ENCODE measurements at places on chromosomes 16 and 17. TPM values are rescaled to one million over a fixed set of nuclear protein-coding genes. Genes with fewer than 3 reads are reported as not detected.
A peak's percentile ranks its signal among the peaks of the same experiment; 100 is the strongest.

DNA sequence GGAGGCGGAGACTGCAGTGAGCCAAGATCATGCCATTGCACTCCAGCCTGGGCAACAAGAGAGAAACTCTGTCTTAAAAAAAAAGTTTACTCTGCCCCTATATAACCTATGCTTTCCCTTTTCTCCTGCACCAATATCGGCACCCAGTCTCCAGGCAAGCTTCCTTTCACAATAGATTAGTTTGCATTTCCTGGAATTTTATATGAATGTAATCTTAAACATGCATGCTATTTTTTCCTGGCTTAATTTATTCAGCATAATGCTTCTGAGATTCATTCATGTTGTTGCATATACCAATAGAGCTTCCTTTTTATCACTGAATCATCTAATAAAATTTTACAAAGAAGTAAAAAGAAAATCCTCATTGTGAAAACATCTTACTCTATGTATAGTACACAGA lies 59.4 kb downstream of the USP32 start:
- no peak overlapping the region for H3K27ac ChIP-seq
- no peaks in the 10 kb centered on the region for H3K36me3 ChIP-seq
- H3K4me3 ChIP-seq, result no peak overlapping the region
- no peaks in the 10 kb centered on the region for H3K27me3 ChIP-seq

GRCh38 chr17:72419866-72420774 lies 299.3 kb downstream of the SOX9 start:
- no peak overlapping the region for H3K27ac ChIP-seq
- no peaks in the 10 kb centered on the region for H3K36me3 ChIP-seq
- H3K4me1 ChIP-seq, result no peaks in the 10 kb centered on the region
- H3K4me3 ChIP-seq, result no peak overlapping the region

DNA sequence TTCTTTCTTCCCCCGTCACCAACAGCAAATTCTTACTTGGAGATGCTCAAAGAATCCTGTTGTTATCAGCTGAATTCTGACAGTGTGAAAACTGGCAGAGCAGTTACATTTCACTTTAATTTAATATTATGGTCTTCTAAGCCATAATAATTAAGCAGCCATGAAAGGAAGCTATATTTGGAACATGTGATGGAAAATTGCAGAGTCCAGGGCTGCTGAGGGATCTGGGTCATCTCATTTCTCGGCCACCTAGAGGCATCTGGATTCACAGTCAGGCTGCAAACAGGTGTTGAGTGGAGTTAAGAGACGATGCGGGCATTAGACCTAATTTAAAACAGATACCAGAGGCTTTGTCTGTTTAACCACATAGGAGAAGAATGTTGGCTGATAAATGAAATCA lies 38.4 kb downstream of the CHD9NB start:
- H3K27ac ChIP-seq, result no peak overlapping the region
- no peaks in the 10 kb centered on the region for H3K36me3 ChIP-seq
- no peaks in the 10 kb centered on the region for H3K27me3 ChIP-seq
- DNase-seq, result no peak
- no peaks in the 10 kb centered on the region for H3K4me1 ChIP-seq

The FBXW10 gene
- not detected for total RNA-seq

DNA sequence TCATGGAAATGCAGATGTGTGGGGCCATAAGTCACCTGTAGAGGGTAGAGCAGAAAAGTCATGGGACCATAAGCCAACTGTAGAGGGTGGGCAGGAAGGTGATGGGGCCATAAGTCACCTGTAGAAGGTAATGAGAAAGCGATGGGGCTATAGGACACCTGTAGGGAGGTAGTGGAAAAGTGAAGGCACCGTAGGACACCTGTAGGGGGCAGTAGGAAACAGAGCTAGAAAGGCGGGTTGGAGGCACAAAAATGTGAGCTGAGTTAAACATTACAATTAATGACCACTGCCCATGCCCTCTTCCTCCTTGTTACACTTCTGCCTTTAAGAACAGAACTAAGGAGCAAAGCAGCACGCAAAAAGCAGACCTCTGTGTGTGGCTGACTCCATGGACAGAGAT lies 150.1 kb downstream of the SHISA6 start:
- H3K27me3 ChIP-seq, result no peaks in the 10 kb centered on the region
- DNase-seq, result no peak
- no peak overlapping the region for H3K27ac ChIP-seq
- no peaks in the 10 kb centered on the region for H3K36me3 ChIP-seq

The KCNH6 gene
- total RNA-seq, result not detected

DNA sequence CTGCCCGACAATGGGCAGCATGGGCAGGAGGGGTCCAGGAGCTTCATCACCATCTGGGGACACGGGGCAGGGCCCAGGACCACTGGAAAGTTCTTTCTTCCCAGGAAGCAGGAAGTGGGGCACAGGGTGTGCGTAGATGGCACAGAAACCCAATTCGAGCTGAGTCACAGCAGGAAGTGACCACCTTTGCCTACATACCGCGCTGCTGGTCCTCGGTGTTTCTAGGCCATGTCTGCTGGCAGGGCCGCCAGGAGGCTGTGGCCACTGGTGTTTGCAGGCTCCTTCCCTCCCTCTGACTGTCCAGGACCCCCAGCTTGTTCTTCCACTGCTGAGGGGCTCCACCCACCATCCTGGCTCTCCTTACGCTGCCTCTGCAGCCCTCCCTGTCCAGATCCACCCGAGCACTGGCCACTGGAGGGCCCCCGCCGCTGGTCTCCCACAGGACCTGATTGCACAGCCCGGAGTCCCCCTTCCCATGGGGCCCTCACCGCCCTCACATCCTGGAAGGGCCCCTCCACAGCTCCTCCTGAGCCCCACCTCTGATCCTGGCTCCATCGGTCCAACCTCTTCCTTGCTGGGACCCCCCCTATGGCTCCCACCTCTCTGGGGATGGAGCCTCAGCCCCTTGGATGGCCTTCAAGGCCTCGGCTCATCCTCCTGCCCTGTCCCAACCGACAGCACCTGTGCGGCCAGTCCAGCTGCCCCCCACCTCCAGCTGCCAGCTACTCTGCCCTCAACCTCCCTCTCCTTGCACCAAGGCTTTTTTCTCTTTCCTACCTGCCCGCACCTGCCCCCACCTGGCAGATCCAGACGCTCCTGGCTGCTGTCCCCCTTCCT lies 14.5 kb upstream of the RASD1 start:
- H3K27me3 ChIP-seq, result no peaks in the 10 kb centered on the region
- DNase-seq, result no peak
- H3K4me1 ChIP-seq, result no peaks in the 10 kb centered on the region
- H3K36me3 ChIP-seq, result no peaks in the 10 kb centered on the region
- H3K27ac ChIP-seq, result no peak overlapping the region

GRCh38 chr16:268141-269053 lies 7.3 kb downstream of the RGS11 start:
- no peak overlapping the region for H3K4me3 ChIP-seq
- H3K27me3 ChIP-seq, result no peaks in the 10 kb centered on the region
- H3K4me1 ChIP-seq, result no peaks in the 10 kb centered on the region

DNA sequence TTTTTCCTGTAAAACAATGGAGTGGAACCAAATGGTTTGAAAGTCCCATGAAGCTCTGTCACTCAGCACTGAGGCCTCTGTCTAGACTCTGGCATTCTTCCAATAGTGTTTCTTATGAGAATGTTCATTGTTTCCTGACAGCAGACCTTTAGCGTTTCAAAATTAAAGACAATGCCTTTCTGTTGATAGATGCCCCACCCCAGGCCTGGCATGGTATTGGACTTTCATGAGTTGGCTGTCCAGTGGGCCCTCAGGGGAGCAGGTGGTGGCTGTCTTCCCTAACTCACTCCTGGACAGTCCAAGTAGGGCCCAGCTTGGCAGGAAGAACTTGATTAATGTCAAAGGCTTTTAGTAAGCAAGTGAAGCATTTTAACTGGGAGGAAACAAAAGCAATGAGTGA lies 186.5 kb upstream of the CCL2 start:
- H3K4me1 ChIP-seq, result no peaks in the 10 kb centered on the region
- no peak overlapping the region for H3K4me3 ChIP-seq
- H3K27ac ChIP-seq, result no peak overlapping the region
- H3K27me3 ChIP-seq, result no peaks in the 10 kb centered on the region
- no peaks in the 10 kb centered on the region for H3K36me3 ChIP-seq

DNA sequence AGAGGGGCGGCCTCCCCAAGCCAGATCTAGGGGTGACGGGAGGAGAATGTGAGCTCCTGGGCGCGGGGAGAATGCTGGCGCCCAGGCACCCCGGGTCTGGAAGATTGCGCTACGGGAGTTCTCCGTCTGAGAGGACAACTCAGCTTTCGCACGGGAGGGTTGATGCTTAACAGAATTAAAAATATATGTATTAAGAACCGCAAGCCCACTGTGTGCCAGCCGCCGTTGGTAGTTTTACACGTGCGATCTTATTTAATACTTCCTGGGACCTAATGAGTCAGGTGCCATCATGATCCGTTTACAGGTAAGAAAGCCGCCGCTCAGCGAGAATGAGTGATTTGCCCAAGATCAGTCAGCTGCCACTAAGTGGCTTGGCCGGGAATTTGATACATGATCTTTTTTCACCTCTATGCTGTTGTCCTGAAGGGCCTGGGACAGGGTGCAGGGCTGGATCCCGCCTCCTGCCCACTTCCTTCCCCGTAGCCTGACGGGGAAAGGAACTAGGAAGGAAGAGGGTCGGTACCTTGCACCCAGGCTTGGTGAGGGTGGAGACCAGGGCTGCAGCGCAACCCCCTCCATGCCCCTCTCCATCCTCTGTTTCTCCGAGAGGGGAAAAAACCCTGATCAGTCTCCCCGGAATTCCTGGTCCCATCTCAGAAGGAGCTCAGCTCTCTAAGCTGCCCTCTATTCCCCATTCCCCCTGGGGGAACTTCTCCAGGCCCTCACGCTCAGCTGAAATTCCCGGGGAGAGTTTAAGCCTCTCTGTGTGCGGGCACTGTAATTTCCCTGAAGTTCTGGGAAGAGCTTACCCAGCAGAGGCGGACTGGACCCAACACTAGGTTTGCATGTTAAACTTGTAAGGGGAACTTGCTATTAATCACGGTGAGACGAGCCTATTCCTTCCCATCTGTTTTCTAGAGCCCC lies 983 bp downstream of the VAT1L start:
- no peaks in the 10 kb centered on the region for H3K27me3 ChIP-seq
- DNase-seq, result no peak
- H3K4me1 ChIP-seq, result peaks cover 10% of the 10 kb centered on the region
- no peaks in the 10 kb centered on the region for H3K36me3 ChIP-seq
- H3K4me3 ChIP-seq, result peak overlapping the region; percentile 23
- H3K27ac ChIP-seq, result no peak overlapping the region

GRCh38 chr17:7045492-7046126 lies 1.7 kb upstream of the SLC16A11 start:
- H3K4me3 ChIP-seq, result no peak overlapping the region
- no peak overlapping the region for H3K27ac ChIP-seq
- DNase-seq, result no peak
- H3K27me3 ChIP-seq, result no peaks in the 10 kb centered on the region
- no peaks in the 10 kb centered on the region for H3K36me3 ChIP-seq

DNA sequence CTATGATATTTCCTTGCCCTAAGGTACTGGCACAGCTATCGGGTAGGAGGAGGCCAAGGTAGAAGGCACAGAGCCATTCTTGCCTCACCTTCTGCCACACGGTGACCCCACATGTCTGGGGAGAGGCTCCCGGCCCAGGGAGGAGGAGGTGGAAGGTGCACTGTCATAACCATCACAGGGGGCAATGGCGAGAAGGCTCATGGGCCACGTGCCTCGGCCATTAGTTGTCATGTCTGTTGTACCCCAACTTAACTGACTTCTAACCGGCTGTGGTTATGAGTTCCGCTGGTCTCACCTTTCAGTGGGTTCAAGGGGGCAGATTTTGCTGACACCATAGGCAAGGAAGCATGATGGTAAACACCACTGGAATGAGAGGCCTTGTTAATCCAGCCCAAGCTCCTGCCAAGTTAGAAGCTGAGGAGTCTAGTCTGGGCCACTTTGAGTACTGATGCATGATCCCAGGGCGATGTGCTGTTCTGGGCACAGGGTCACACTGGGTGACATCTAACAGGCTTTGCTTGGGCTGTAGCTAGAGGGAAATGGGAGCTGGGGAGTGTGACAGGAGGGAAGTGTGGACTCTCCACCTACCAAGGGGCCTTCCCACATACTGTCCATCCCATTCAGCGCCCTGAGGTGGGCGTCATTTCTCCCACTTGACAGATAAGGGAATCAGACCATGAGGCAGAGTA lies 39.6 kb downstream of the HLF start:
- no peaks in the 10 kb centered on the region for H3K4me1 ChIP-seq
- no peak for DNase-seq
- H3K27me3 ChIP-seq, result no peaks in the 10 kb centered on the region
- no peak overlapping the region for H3K27ac ChIP-seq
- no peaks in the 10 kb centered on the region for H3K36me3 ChIP-seq
- H3K4me3 ChIP-seq, result no peak overlapping the region

- H3K4me1 ChIP-seq, result peaks cover 8% of the 10 kb centered on the region
- peak overlapping the region; percentile 53 for H3K27ac ChIP-seq
- peak; percentile 75 for DNase-seq
- no peaks in the 10 kb centered on the region for H3K27me3 ChIP-seq
- no peak overlapping the region for H3K4me3 ChIP-seq
Observed at GRCh38 chr17:30344283-30345088, 10.6 kb upstream of the TMIGD1 start.

The WNT3 gene
- 3.9 TPM for total RNA-seq

DNA sequence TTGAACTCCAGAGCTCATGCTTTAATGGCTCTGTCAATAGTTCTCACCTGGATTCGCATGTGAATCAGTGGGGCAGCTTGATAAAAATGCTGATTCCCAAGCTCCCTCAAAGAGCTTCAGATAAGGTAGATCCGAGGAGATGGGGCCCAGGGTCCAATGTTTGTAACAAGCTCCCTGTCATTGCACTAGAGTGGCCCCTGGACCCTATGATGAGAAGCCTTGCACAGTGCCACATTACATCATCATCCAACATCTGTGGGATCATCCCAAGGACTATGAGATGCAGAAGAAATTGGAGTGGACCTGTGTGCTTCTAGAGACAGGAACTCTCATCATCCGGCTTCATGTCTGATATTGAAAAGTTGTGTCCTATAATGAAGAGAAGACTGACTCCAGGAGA lies 340.8 kb downstream of the SHISA9 start:
- no peak overlapping the region for H3K27ac ChIP-seq
- H3K4me1 ChIP-seq, result peaks cover 22% of the 10 kb centered on the region
- no peak overlapping the region for H3K4me3 ChIP-seq
- no peaks in the 10 kb centered on the region for H3K36me3 ChIP-seq
- no peaks in the 10 kb centered on the region for H3K27me3 ChIP-seq

DNA sequence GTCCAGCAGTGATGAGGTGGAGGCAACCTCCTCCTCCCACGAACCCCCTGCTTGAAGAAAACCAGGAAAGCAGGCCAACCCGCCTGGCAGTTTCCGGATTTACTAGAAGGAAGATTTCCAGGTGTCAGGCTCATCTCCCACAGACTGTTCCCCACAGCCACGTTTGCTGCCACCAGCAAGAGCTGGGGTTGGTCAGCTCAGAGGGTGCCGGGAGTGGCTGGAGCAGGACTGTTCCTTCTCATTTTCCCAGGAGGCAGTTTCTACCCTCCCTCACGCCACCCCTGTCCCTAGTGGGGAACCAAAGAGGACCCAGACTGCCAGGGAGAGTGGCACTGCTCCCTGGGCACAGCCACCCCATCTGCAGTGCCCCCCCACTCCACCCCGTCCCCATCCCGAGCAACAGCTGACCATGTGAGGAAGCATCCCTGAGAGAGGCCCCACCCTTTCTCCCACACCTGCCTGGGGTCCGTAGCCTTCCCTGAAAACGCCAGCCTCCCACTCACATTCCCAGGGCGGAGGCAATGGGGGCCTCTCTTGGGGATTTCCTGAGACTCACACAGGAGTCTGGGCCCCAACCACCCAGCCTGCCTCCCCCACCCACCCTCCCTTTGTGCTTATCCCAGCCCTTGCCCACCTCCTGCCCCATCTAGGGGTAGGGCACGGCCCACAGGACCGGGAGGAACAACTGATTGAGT lies 5.9 kb downstream of the KRT17 start:
- H3K36me3 ChIP-seq, result no peaks in the 10 kb centered on the region
- no peaks in the 10 kb centered on the region for H3K27me3 ChIP-seq
- peak; percentile 31 for DNase-seq
- H3K27ac ChIP-seq, result no peak overlapping the region

All from right lobe of liver (tissue), 6 donors.